ENCODE measurements at places on chromosomes 5 and 9.

GRCh38 chr5:98299435-98299834 is 474.0 kb upstream of the RGMB start:
- no peak for DNase-seq

- peak; percentile 32 for DNase-seq
Observed at GRCh38 chr9:69919461-69920061, 98.9 kb downstream of the CFAP95 start.

DNA sequence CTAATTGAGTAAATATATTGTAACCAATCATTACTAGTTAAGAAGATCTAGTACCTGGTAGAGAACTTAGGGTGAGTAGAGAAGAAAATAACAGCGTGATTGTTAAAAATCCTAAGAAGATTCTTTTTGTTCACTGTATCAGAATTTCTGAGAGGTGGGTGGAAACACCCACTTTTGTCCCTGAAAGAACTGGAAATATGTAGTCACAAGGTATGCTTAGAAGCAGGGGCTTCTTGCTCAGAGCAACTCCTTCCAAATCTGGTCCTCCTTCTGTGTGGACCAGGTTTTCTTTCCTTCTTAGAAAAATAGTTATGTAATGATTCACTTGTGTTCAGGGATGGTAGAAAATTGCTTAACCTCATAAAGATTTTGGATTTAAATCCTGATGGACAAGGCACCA is 11.9 kb upstream of the TOMM5 start:
- DNase-seq, result no peak

DNA sequence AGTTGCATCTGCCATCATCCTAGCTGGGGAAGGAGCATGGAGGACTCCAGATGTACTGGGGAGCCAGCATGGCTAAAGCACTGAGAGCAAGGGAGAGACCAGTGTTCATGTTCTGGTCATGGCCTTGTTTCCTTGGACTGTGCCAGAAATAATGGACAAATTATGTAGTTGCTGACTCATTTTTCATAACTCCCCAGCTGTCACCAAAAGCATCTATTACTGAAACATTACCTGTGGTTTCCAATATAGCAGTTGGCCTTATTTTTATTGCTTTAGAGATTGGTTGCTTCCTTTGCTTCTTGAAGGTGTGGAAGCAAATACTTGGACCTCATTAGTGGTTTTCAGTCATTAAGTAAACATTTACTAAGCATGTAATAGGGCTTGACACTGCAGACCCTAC is 11.3 kb downstream of the RALGPS1 start:
- no peak for DNase-seq

DNA sequence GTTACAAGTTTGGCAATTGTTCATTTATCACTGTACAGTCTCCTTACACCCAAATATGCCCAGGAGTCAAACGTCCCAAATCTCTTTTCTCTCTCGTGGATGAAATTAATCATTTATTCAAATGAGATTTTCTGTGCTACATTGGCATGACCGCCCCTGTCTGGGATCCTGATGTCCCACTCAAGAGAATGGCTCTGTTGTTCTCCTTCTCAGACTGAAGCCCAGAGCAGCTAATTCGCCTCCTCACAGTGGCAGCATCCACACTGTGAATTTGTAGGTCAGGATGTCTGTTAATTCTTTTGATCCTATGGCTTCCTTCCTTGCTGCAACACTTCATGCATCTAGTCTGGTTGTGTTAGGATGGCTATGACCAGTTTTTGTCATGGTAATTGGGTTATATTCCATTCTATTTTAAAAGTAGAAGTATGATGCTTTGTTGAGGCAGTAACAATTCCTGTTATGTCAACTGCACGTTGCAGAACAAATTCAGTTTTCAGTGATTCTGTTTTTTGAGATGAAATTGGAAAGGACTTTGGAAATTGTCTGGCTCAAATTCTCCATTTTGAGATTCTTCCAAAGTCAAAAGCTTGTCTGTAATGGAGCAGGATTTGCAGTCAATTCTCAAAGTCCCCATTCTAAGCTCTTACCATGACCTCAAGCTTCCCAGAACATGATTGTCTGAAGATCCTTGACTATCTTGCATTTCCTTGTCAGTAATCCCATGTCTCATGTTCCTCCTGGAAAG is 141.5 kb upstream of the GAS1 start:
- no peak for DNase-seq

DNA sequence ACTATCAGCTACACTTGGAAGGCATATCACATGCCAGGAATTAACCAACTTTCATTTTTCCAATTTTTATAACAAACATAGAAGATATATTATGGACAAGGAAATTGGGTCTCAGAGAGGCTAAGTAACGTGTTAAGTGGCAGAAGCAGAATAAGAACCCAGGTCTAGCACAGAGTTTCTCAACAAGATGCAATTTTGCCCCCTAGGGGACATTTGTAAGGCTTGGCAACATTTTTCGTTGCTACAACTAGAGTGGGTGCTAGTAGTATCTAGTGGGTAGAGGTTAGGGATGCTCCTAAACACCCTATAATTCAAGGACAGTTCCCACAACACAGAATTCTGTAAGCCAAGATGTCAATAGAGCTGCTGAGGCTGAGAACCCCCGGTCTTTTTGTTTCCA is 180.6 kb downstream of the SNCAIP start:
- DNase-seq, result no peak
